ENCODE measurements at places on chromosomes 2 and 18. TPM values are rescaled to one million over a fixed set of nuclear protein-coding genes. Genes with fewer than 3 reads are reported as not detected.

M1AP gene
- 1.4 TPM for total RNA-seq

SATB2 gene
- 2.7 TPM for total RNA-seq

CTAGE1 gene
- not detected for total RNA-seq

NEUROD1 gene
- not detected for total RNA-seq

UGT1A5 gene
- 21.3 TPM for total RNA-seq

SPATA3 gene
- total RNA-seq = not detected

EPB41L3 gene
- 43.0 TPM for total RNA-seq

CGREF1 gene
- 1.9 TPM for total RNA-seq

CRYGD gene
- total RNA-seq = not detected

NRBP1 gene
- total RNA-seq = 71.7 TPM

ERICH2 gene
- total RNA-seq = 1.4 TPM

NT5DC4 gene
- not detected for total RNA-seq

DNA sequence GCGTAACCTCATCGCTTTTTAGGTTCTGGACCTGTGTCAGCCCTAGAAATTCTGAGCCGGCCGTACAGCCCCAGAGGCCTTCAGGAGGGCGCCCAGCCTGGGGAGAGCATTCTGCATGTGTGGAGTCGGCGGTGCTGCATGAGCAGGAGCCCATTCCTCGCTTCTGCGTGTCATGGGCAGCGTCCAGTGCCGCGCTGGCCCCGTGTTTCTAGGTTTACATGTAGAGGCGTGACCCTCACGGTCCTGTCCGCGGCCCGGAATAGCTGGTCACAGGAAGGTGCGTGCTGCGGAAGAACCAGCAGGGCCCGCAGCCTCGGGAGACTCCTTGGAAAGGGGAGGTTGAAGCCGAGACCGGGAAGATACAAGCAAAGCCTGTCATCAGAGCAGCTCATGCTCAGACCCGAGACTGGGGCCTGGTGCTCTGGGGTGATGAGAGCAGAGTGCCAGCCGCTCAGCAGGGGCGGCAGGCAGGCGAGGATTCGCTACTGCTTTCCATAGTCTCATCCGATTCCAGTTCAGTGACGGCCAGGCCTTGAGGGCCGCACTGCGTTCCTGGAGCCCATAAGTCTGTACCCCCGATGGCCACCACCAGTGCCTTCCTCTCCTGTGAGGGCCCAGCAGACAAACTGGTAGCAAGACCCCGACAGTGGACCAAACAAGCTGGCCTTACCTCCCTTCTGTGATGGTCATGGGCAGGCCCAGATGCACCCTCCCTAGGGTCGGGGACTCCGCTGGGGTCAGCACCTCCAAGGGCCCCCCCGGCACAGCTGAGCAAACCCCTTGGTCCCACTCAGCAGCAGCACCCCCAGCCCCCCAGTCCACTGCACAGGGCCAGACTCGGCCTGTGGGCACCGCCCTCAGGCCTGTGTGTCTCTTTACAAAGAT, 15.6 kb upstream of the NFATC1 start:
- DNase-seq = no peak

DNA sequence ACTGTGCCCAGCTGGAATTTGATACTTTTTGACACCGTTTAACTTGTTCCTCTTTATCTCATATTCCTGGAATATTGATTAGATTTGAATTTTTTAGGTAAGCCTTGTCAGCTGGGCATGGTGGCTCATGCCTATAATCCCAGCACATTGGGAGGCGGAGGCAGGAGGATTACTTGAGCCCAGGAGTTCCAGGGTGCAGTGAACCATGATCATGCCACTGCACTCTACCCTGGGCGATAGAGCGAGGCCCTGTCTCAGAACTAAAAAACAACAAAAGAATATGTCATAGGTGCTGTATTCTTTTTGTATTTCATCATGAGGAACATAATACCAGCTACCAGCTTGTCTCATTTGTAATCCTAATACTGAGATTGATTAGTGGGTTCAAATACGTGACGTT, 90.3 kb downstream of the ZNF532 start:
- no peak for DNase-seq

DNA sequence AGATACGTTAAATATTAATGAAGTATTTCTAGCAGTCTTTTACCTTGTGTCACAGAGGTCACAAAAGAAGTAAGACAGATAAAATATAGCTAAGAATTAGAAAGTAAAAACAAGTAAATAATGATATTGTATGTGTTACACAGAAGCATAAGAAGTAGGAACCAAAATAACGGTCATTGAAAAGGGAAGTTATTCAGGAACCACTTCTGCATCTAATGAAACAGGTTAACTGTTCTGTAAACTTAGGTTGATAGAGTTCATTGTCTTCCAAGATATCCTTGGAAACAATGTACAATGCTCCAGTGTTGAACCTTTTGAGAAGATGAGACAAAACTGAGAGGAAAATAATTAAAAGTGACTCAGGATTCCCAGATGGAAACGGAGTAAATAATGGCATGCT, 57.1 kb upstream of the CD302 start:
- DNase-seq = no peak

GRCh38 chr2:97348841-97349240, 235.9 kb downstream of the ANKRD36 start:
- no peak for DNase-seq

DNA sequence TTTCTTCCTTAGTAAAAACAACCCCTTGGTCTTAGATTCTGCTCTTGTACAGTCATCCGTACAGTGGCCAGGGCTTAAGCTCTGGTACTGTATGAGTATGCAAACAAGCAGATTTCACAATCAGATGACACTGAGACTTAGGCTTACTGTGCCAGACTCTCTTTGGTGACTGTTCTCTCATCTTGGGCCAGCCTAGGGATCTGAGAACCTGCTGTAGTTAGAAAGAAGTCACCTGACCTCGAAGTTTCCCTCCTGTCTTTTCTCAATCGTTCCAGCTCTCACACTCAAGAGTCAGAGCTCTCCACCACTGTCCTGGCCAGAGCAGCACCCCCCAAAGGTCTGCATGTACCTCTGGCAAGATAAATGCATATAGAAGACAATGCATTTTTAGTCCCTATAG, 63.2 kb downstream of the ZEB2 start:
- no peak for DNase-seq

DNA sequence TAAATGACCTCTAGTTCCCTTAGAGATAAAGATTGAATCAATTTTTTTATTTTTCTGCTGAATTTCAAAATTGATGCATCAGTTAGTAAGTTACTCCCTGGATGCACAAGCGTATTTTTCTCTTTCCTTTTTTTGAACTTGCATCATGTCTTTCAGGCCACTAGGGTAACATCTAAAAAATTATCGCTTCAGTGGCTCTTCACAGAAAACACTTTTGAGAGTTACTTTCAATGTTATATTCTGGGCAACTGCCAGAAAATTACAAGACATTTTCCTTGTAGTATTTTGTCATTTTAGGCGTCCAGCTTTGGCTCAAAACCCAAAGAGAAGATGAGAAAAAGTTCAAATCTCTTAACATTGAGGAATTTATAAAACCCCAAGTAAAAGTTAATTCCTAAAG, 59.8 kb downstream of the DSEL start:
- DNase-seq = no peak

GRCh38 chr2:11154016-11154922, 998 bp upstream of the SLC66A3 start:
- DNase-seq = no peak

DNA sequence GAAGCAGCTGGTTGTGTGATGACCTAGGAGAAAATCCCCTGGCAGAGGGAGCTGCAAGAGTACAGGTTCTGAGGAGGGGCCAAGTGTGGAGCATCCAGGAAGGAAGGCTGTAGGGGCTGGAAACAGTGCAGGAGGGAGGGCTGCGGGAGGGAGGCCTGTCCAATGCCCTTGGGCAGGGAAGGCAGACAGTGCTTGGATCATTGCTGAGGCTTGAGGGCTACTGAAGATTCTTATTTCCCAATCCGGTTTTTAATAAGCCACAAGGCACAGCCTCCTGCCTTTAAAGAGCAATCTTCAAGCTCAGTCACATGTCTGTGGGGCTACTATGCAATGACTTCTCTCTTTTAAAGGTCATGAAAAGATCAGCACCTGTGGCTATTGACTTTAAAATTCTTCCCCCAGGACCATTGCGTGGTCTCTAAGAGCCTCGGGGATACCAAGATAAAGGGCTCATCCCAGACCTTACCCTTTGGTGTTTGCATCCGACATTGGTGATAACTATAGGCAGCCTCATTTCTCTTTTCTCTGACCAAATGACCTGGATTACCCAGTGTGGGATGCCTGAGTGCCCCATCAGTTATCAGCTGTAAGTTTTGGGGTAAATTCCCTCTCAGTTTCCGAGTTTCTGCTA, 149.6 kb downstream of the DOCK10 start:
- DNase-seq = no peak

- no peak for DNase-seq
These were observed 12.3 kb downstream of the MEP1B start for GRCh38 chr18:32201948-32202672.

GRCh38 chr2:234318361-234318760, 178.5 kb downstream of the ARL4C start:
- no peak for DNase-seq

DNA sequence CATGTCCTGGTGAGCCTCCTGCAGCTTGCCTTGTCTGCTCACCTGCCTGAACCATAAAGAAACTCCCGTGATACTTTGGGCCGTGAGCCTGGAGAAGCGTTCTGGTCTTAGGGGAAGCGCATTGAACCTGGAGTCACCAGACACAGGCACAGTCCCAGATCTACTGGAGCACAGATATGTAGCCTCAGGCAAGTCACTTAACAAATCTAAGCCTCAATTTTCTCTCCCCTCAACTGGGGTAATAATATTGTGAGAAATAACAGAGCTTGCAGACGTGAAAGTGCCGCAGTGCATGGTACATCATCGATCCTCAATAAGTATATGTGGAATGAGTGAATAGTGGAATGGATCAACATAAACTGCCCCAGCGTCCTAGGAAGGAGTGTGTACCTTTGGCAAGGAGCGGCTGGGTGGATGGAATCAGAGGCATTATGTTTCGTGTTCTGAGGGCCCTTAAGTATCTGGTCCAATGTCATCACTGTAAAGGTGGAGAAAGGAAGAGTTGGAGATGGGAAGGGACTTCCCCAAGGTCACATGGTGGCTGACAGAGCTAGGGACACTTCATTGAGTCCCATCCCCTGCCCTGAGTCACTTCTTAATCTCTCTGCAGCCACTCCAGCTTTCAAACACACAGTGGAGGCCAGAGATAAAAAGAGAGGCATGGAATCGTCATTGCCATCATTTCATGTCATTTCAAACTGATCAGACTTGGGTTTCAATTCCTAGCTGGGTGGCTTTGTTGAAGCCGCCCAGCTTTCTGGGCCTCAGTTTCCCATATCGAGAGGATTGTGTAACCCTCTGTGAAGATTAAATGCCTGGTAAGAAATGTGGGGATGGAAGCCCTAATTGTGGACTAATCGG, 172.4 kb downstream of the DDX1 start:
- peak; percentile 8 for DNase-seq

GRCh38 chr18:32257084-32257785, 67.4 kb downstream of the MEP1B start:
- no peak for DNase-seq

DNA sequence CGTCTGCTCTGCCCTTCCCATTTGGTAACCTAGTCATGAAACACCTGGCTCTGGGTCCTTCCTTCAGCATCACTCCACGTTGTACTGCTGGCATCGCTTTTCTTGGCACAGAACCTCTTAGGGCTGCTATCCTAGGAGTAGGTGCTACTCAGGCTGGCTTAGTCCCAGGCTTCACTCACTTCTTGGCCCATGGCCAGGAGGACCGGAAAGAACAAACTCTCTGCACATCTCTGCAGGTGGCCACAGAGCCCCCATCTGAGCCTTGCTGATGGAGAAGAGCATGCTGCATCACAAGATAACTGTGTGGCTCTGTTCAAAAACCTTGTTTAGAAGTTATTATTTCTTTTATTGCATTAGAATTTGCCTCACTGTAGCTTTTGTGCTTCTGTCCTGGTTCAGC, 447.2 kb upstream of the TNP1 start:
- DNase-seq = no peak

DNA sequence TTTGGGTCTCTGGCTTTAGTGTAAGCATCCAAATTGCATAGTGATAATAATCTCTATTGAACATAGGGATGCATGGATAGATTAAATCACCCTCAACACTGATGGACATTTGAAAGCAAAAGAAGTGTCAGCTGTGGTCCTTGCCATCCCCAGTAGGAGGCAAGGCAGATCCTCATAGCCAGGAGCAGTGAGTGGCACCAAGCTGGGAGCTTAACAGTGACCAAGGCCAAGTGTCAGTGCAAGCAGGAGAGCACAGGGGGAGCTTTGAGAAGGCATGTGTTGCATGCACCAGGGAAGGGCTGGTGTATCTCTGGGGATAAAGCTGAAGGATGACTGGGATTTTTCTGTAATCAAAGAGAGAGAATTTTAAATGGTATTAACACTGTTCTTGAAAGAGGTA, 14.7 kb downstream of the SLC14A1 start:
- DNase-seq = no peak

GRCh38 chr2:95010126-95010525, 15.4 kb upstream of the MAL start:
- DNase-seq = no peak

GRCh38 chr2:102558463-102558862, 60.9 kb upstream of the SLC9A2 start:
- no peak for DNase-seq

- DNase-seq = no peak
These were observed 227.6 kb downstream of the SUCLG1 start for GRCh38 chr2:84231478-84231877.

- DNase-seq = no peak
These were observed 20.0 kb downstream of the ME2 start for GRCh38 chr18:50898919-50899318.

DNA sequence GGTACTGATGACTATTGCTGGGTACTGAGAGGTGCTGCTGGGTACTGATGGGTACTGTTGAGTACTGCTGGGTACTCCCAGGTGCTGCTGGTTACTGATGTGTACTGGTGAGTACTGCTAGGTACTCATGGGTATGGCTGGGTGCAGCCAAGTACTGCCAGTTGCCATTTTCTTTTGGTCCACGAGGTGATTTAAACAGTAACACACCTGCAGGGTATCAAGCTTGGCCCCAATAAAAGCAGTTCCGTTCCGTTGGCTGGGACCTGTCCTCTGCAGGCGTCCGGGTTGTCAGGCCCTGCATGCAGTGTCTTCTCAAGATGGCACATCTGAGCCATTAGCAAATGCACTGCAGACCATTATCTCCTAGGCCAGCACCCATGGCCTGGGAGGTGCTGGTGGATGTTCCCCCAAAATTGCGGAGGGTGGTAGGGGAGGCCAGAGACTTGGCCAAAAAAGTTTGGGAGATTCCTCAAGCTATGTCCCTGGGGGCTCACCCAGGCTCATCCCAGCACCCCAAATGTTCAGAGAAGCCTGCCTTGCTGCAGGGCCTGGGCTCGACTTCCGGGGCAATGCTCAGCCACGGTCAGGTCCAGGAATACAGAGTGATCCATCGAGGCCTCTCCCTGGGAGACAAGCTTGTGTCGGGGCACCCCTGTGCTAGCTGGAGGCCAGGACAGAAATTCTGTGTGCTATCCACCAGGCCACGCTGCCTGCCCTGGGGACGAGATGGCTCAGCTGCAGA, 165.2 kb downstream of the TWIST2 start:
- no peak for DNase-seq

- no peak for DNase-seq
These were observed 25.7 kb downstream of the HJURP start for GRCh38 chr2:233828546-233829192.

GRCh38 chr2:66832646-66833435, 397.9 kb downstream of the MEIS1 start:
- DNase-seq = no peak

GRCh38 chr2:108571286-108571685, 37.0 kb downstream of the LIMS1 start:
- DNase-seq = no peak

GRCh38 chr18:23645568-23646175, 17.0 kb downstream of the ANKRD29 start:
- DNase-seq = no peak

- DNase-seq = no peak
These were observed 5.9 kb downstream of the MFSD2B start for GRCh38 chr2:24015562-24016375.

- no peak for DNase-seq
These were observed 2.9 kb upstream of the CTIF start for GRCh38 chr18:48535956-48536355.
